ENCODE measurements at places on chromosomes 16 and 17.

GRCh38 chr17:35727635-35728034 is 3.8 kb upstream of the RASL10B start:
- no peak for DNase-seq

- DNase-seq, result no peak
Observed at GRCh38 chr17:78130437-78131101, at the start of gene TMC8. TMC8 (plus strand) TSS chr17:78130771; CDS start chr17:78131589, 818 bp downstream.

GRCh38 chr17:48909783-48910182 is 1.6 kb downstream of the UBE2Z start:
- DNase-seq, result no peak

- DNase-seq, result no peak
Observed at GRCh38 chr17:76208120-76208519, 32.2 kb downstream of the RNF157 start.

DNA sequence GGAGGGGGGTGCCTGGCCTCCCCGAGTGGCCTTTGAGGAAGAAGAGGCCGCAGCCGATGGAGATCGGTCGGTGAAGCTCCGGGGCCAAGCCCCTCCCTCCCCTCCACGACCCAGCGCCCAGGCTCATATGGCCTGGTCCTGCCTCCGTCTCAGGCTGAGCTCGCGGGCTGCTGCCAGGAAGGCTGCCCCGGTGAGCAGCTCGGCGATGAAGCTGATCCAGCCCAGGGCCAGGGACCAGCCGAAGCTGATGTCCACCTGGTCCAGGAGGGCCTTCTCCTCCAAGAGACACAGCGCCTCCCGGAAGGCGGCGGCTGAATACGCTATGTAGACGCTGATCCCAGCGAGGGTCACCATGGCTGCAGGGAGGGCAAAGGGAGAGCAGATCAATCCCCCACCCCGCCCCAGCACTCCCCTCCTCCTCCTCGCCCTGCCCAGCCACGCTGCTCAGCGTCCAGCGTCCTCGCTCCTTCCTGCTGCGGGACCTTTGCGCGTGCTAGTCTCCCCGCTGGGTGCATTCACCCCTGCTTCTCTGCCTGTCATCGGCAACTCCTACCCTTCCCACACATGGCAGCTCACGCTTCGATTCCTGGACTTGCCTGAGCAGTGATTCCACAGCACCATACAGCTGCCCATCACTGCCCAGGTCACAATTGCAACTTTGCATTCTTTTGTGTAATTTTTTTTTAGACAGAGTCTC is 20.5 kb downstream of the TMEM114 start:
- DNase-seq, result no peak

DNA sequence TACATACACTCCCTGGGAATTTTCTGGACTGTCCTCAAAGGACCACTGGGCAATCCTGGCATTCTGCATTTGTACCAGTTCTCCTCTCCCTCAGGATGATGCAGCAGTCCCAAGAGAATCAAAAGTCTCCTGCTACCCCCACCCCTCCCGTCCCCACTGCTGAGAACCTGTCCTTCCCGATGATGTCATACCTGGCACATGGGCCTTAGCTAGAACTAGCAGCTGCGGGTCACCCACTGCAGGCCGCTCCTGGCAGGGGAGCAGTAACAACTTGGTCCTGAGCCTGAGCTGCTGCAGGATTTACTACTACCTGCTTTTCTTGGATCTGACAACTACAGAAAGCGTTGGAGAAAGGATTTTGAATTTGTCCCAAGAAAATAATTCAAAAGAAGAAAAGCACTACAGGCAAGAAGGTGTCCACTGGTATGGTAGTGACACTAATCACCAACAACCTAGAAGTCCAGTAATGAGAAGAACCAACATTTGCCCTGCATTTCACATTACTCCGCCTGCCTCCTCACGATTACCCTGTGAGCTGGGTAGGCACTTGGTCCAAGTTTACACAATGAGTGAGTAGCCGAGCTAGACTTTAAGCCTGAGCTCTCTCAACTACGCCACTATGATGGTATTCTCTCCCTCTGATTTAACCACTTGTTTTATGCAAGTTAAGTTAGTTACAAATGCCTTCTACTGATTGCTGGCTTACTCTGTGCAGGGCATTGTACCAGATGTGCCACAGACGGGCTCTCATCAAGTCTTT is 55.3 kb upstream of the ETV4 start:
- DNase-seq, result no peak

GRCh38 chr16:87679593-87680271 is 77.4 kb downstream of the JPH3 start:
- no peak for DNase-seq

- peak; percentile 60 for DNase-seq
Observed at GRCh38 chr16:1125471-1125870, 27.4 kb upstream of the CACNA1H start.

DNA sequence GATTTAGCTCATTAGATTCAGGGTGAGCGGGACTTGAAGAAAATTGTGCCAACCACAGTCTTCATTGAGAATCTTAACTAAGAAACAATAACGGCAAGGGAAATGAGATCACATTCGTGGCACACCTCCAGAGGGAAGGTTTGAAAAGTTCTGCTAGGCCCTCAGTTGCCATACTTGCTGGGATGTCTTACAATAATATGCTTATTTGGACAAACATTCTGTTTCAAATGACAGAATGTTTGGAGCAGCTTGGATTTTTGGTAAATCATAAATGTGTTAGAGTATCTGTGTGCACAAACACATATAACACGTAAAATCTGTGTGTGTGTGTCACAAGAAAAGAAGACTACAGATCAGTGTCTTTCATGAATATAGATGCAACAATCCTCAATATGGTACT is 24.6 kb upstream of the TEKT3 start:
- no peak for DNase-seq

DNA sequence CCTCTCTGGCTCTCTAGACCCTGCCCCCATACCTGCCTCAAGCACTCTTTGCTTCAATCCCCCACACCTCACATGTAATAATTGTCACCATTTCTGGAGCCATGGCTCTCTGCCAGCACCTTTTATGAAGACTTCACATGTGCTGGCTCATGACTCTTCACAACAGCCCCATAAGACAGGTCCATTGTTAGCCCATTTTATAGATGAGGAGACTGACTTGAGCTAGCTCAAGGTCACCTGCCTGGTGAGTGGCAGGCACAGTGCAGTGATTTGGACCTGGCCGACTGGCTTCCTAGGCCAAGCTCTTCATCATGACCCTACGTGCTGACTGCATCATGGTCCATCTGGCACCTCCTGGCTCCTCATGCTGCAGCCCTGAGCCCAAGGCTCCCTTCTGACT is 25.0 kb downstream of the FAM20A start:
- DNase-seq, result no peak

GRCh38 chr16:16997349-16997748 is 473.4 kb downstream of the XYLT1 start:
- no peak for DNase-seq

GRCh38 chr17:51540151-51540550 is 279.8 kb downstream of the UTP18 start:
- DNase-seq, result no peak

DNA sequence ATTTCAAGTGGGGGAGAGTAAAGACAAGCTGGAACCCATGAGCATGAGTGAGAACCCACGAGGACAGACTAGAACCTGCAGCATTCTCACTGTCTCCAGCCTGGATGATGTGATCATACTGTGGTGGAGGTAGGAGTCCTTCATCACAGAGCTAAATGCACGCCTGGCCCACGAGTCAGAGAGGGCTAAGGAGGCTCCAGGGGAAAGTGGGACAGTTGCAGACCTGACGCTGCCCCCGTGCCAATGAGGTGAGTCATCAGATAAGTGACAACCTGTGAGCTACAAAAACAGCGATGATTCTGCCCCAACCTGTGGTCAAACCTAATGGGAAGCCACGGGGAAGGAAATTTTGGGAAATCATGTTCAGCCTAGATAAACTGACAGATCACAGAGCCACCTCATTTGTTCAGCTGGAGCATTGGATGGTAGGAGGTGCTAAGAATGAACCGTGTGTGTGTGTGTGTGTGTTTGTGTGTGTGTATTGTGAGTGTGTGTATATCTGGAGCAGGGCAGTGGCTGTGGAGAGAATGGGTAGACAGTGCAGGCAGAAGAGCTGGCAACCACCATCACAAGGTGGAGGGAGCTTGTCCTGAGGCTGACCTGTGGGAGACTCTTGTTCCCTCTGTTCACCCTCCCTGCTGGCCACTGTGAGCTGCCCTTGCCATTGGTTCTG is 131.8 kb downstream of the UTP18 start:
- no peak for DNase-seq

DNA sequence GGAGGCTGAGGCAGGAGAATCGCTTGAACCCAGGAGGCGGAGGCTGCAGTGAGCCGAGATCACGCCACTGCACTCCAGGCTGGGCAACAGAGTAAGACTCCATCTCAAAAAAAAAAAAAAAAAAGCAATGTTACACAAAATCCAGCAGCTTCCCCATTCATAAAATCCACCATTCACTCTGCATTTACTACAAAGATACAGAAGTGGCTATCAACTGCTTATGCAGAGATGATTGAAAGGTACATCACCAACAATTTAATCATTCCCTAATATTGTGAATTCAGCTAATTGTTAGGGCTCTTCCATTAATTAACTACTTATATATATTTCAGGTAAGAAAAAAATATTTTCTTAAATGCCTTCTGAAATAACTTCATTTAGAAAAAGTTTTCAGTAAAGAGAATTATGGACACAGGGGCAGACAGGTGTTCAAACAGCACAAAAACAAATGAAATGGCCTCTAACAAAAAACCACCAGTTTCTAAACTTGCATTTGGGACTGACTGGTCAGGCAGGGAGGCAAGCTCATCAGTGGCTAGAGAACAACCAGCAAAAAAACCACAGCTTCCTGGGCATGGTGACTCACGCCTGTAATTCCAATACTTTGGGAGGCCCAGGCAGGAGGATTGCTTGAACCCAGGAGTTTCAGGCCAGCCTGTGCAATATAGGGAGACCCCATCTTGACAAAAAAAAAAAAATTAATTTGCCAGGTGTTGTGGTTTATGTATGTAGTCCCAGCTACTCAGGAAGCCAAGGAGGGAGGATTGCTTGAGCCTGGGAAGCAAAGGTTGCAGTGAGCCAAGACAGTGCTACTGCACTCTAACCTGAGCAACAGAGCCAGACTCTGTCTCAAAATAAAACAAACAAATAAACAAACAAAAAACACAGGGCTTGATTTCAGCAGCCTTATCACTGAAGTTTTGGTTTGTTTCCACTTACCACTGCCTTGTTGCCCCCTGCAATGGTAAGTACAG is 26.3 kb downstream of the ERN1 start:
- no peak for DNase-seq

- no peak for DNase-seq
Observed at GRCh38 chr17:44529864-44530263, 26.7 kb upstream of the GPATCH8 start.

GRCh38 chr16:28290859-28291254 is 1.5 kb upstream of the SBK1 start:
- DNase-seq, result no peak

GRCh38 chr17:64707050-64707591 is 45.0 kb upstream of the SMURF2 start:
- no peak for DNase-seq

- no peak for DNase-seq
Observed at GRCh38 chr16:31664683-31665482, 137.2 kb downstream of the AHSP start.

- peak; percentile 82 for DNase-seq
Observed at GRCh38 chr17:59221159-59221847, 992 bp downstream of the GDPD1 start.

GRCh38 chr17:17837380-17837821 is 615 bp upstream of the SREBF1 start:
- no peak for DNase-seq

GRCh38 chr17:75205793-75206163 is 299 bp downstream of the NUP85 start:
- no peak for DNase-seq

GRCh38 chr17:41433586-41433985 is 7.2 kb downstream of the KRT38 start:
- DNase-seq, result no peak

- no peak for DNase-seq
Observed at GRCh38 chr16:19003935-19004334, 20.2 kb downstream of the TMC7 start.

DNA sequence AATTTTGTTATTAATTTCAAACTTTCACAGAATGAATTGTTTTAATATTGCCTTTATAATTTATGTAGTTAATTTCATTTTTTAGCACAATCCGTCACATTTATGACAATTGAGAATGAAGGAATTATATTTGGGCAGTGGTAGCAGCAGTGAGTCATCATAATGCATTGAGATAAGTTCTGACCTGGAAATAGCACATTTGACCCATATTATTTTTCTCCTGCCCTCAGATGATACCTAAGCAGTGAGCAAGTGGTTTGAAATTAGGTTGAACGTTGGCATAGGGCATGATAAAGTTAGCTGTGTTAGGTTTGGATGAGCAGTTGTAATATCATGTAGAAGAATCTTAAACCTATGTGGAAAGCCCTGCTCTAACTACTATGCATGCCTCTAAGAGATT is 1431.3 kb upstream of the CDH8 start:
- no peak for DNase-seq

DNA sequence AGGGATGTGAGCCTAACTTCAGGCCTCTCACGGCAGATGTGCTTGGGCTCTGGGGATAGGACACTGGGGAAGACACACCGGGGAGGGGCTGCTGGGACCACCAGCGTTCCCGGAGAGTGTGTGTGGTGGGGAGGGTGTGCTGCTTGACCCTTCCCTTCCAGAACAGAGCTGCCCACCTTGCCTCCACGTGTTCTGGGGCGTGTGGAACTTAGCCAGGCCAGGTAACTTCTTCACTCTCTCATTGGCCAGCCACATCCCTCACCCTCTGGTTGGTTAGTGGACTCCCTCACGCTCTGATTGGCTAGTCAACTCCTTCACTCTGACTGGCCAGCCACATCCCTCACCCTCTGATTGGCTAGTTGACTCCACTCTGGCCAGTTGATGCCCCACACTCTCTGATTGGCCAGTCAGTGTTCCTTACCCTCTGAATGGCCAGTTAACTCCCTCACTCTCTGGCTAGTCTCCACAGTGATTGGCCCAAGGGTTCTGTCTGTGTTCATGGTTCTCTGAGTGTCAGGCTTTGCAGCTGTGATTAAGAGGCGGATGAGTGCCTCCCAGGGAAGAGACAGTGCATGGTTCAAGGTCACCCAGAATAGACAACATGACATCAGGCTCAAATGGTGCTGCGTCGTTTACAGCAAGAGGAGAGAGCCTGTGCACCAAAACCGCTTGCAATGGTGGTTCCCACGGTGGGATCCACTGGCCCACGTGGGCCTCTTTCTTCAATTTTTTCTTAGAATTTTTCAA is 10.0 kb downstream of the TMEM235 start:
- no peak for DNase-seq

GRCh38 chr16:17235147-17235815 is 235.5 kb downstream of the XYLT1 start:
- DNase-seq, result no peak

GRCh38 chr17:57257195-57257894 is 1.0 kb downstream of the MSI2 start:
- peak; percentile 55 for DNase-seq

DNA sequence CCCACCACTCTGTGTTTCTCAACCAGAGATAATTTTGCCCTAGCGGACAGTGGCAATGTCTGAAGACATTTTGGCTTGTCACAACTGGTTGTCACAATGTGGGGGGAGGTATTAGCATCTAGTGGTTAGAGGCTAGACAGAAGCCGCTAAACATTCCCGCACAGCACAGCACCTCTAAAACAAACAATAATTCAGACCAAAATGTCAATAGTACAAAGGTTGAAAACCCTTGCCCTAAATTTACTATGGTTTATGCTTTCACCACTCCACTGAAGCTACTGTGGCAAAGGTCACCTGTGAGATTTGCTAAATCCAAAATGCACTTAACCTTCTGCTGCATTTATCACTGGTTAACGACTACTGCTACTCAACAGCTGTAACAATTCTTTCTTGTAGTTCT is 14.1 kb downstream of the NUP88 start:
- no peak for DNase-seq

GRCh38 chr16:56637814-56638750 is at the start of gene MT1A:
MT1A (plus strand) TSS chr16:56638666; CDS start chr16:56638739, 73 bp downstream.
- no peak for DNase-seq

Data from D341Med (cell line).